Left ventricle myocardium inferior (tissue), 1 donor: ENCODE measurements at places on chromosomes 1 and 21. TPM values are rescaled to one million over a fixed set of nuclear protein-coding genes. Genes with fewer than 3 reads are reported as not detected.

GRCh38 chr1:20151906-20152598 lies 12.9 kb downstream of the PLA2G2F start:
- peak; percentile 87 for DNase-seq

DNA sequence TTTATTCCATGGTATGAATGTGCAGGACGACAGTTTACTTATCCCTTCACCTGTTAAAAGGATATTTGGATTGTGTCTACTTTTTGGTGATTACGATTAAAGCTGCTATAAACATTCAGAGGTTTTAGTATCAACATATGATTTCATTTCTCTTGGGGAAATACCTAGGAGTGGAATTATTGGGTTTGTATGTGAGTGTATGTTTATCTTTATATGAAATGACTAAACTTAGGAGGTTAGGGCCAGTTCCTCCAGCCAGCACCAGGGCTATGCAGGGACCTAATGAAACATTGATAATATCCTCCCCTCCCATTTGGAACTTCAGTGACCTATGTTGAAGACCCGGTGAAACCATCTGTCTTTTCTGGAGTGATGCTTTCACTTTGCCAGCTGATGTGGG lies 13.8 kb downstream of the TMEM51 start:
- no peak for DNase-seq

- no peak for DNase-seq
These were observed 5.6 kb upstream of the TNFSF18 start for GRCh38 chr1:173056365-173056764.

DNA sequence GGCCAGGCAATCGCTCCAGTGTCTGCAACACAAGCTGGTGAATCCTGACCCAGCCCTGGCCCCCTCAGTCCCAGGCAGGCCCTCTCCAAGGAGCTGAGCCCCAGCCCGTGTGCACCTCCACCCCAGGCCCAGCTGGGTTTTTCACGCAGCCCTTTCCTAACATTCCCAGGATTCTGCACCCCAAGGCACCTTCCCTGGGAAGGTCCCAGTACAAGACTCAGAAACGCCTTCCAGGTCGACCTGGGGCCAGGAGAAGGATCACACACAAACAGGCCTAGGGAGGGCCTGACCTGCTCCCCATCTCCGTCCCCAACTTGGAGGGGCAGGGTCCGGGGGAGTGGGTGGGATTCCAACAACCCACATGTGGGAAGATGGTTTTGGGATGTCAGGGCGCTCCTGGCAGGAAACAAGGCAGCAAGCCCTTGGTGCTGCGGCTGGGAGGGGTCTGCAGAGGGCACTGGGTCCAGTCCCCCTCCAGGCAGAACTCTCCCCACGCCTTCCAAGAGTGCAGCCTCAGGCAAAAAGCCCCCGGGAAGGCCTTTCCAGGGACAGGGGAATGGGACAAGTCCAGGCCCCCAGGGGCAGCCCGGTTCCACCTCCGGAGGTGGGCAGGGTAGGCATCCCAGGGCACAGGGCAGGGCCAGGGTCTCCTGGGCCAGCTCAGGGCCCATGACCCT lies 58.3 kb downstream of the KCNAB2 start:
- DNase-seq: no peak

DNA sequence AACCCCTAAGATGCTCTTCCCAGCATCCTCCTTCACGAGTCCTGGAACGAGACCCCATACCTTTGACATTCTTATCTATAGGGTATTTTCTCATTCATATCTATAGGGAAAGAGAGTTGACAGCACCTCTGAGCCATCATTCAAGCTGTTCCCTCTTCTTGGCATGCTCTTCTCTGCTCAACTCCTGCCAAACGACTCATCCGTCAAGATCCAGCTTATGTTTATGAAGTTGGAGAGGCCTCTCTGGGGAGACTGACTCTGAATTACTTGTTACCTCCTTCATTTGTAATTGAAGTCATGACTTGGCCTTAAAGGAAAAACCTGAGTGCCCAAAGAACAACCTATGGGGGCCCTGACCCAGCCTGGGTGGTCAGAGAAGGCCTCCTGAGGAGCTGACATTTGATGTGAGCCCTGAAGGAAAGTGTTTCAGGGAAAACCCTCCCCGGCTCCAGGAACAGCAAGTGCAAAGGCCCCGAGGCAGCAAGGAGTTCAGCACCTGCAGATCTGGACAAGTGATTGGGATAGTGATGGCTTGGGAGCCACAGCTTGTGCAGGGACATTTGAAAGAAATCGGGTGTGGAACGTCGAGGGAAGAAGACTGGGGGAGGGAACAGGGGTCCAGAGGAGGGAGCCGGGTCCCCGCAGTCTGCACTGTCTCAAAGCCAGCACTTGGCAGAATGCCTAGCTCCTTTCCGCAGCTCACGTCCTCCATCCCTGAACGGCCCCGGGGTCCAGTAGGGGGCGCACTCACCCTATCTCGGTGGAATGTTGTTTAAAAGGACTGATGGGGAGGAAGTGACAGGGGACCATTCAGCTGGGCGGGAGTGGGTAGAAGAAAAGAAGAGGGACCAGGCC lies 14.0 kb upstream of the CDA start:
- peak; percentile 87 for DNase-seq

FAF1 gene
- 80.0 TPM for total RNA-seq

GRCh38 chr1:154574716-154575115 lies 7.1 kb downstream of the CHRNB2 start:
- no peak for DNase-seq

LCE2B gene
- not detected for total RNA-seq

- no peak for DNase-seq
These were observed 81.0 kb downstream of the PAX7 start for GRCh38 chr1:18711536-18712251.

DNA sequence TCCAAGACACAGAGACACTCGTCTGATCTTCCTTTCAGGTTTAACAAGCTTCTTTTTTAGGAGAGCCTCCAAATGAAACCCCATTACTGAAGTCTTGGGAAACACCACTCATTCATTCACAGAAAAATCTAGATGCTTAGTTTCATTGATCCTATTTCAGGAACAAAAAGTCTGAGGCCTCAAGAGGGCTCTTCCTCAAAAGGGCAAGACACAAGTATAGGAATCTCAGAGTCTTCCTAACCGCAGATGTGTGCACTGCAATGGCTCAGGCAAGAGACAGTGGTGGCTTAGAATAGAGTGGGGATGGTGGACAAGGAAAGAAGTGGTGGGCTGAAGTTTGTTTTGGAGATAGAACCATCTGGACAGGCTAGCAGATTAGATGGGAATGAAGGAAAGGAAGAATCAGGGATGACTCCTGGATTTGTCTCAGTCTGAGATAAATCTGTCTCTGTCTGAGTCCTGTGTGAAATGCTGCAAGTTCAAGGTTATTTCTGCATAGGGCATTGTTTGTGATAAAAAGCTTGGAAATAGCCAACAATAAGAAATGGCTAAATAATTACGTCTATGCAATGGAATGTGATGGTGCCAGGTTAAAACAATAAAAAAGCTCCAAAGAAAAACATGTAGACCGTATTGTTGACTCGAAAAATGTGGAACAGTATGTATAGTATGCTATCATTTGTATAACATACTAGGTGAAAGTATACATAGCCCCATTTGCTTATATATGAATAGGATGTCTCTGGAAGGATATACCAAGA lies 8.9 kb upstream of the CTSE start:
- DNase-seq: no peak

DNA sequence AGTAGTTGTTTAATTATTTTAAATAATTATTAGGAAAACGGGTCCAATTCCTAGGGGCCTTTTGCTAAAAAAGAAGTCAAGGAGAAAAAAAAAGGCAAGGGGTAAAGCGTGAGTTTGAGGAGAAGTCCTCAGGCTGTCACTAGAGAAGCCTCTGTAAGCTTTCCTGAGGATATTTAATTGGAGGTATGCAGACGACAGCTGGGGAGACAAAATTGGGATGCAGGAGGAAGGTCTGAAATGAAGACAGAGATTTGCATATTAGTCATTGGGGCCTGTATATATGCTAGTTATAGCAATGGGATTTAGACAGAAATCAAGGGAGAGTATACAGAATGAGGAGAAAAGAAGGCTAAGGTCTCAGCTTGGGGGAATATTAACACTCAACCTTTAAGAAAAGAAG lies 8.6 kb downstream of the ATP6V1G3 start:
- DNase-seq: no peak

S100A7 gene
- not detected for total RNA-seq

- DNase-seq: no peak
These were observed 7.0 kb downstream of the ADAMTSL4 start for GRCh38 chr1:150555971-150556865.

DNA sequence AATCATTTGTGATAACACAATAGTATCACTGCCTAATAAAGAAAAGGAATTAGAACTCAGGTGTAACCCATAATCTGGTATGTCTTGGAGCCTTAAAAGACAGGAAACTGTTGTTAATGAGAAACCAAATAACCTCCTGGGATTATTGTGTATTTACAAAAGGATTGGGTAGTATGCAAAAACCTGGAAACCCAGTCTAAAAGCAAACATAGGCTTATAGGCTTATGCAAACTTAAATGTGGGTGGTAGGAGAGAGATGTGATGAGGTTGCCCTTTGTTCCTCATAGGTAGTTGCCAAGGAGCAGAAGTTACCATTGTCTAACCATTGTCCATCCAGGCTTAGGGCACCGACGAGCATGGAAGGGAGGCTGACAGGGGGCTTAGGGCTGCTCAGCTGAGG lies 165.8 kb downstream of the AK5 start:
- DNase-seq: no peak
